Stimulated activated CD4-positive, alpha-beta T cell treated with anti-CD3 and anti-CD28 coated beads, Interleukin-1b, Interleukin-23, amount 100 ng/mL, for 1 hour (primary cell): ENCODE measurements at places on chromosomes 2 and 18.

DNA sequence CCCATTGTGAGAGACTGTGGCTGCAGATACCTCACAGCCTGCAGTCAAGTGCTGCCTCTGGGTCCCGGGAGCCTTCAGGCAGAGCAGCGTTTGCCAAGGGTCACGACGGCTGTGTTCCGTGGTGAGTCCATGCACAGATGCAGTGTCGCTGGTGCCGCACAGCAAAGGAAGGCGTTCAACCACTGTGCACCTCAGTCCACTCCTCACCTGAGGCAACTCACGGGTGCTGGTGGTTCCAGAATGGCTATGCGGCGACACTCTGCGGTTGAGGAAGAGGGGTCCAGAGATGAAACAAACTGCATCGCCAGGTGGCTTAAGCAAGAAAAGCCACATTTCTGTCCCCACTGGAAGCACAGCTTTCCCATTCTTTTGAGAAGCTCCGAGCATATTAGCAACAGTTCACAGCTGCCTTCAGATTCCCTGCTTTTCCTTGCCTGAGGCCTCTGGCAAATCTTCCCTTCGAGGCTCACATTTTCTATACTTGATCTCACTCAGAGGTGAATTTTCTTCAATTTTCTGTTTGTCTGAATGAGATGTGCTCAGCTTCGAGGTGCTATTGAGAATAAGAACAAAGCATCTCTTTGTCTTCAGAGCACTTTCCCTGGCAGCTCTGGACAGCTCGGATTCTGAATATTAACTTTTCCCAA, 208.8 kb upstream of the TWIST2 start:
- no peak for DNase-seq

- no peak for DNase-seq
These were observed 108.0 kb downstream of the CDH19 start for GRCh38 chr18:66495844-66496243.

DNA sequence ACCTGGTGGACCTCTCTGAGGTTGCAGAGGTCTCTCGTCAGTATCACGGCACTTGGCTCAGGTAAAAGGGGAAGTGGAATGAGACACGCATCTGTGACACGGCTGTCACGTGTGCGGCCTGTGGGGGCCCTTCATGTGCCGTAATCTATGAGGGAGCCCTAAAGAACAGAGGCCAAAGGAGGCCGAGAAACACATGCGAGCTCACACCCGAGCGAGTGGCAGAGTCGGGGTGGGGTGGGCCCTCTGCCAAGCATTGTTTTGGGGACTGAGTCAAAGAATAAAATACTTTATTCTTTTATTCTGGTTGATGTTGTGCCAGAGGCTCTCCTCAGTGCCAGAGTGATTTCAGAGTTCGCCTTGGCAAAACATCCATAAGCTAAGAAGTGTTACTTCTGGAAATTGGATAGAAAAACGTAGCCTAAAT, 43.3 kb downstream of the PLB1 start:
- DNase-seq = no peak

DNA sequence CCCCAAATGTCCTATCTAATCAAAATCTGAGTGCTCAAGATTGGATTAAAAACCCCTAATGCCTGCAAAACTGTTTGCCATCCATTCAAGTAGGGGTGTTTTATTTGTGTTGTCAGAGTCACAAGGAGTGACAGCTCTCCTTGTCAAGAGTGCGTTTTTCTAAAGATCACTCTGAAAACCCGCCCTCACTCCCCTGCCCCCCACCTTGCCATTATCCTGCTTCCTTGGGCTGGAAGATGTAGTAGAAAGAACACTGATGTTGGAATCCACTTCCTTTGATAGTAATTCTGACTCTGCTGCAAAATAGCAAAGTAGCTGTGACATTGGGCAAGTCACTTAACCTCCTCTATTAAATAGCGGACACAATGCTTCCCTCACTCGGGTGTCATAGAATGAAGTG, 155.6 kb downstream of the TSN start:
- no peak for DNase-seq

DNA sequence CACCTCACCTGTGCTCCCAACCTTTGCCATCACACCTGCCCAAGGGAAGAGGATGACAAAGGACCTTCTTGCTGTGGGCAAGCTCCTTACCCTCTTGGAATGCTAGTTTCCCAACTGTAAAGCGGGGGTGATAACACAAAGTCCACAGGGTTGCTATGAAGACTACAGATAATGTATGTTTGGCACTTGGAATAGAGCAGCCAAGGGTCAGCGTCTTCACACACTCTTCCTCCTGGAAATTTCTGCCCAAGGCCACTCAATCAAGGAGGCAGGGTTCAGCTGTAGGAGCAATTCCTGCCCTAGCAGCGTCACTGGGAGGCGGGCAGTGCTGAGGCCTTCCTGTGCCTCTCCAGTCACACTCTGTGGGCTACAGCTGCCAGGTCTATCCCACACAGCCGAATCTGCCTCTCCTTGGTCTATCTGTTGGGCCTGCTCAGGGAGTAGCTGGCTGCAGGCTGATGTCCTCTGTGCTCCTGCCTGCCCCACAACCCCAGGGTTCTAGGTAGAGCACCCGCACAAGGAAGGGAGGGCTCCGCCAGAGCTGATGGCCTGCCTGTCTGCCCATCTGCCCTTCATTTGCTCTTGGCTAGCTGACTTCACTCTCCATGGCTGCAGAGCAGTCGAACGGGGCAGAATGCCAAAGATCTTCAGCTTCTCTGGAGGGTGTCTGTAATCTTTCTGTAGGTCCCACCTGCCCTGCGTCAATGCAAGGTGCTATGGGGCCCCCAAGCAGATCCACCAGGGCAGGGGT, 91.9 kb downstream of the MRO start:
- DNase-seq = no peak

DNA sequence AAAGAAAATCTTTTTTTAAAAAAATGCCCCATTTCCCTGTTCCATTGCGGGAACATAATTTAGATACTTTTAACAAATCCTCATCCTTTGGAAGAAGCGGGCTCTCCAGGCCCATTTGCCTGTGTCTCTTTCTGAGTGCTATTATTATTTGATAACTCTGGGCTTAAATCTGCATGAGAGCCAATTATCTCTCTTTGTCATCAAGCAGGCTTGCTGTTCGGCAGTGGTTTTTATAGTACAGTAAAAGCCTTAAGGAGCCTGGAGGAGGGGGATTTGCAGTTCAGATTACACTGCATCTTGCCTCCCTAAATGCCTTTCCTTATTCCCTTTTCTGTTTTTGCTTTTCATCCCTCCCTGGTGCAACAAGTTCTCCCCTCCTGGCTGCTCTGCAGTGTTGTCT, 50.6 kb downstream of the CELF4 start:
- DNase-seq = no peak

- DNase-seq = no peak
These were observed 32.5 kb downstream of the IDH1 start for GRCh38 chr2:208222351-208222750.

DNA sequence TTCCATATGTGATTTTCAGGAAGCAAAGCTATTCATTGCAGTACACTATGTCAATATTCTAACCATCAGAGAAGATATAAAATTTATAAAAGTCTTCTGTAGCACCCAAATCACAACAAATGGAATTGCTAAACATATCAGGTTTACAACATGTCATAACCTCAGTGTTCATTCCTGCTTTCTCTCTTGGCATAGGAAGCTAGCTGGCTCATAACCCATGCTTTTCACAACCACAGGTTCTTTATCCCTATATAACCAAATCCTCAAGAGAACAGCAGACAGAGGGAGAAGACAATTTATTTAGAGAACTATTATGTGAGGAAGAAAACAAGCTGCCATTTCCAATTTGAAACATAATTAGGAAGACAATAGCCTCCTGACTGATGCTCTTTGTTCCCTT, 997.0 kb upstream of the ACVR2A start:
- DNase-seq = no peak

- no peak for DNase-seq
These were observed 107.0 kb downstream of the GALNT14 start for GRCh38 chr2:31031132-31031706.

DNA sequence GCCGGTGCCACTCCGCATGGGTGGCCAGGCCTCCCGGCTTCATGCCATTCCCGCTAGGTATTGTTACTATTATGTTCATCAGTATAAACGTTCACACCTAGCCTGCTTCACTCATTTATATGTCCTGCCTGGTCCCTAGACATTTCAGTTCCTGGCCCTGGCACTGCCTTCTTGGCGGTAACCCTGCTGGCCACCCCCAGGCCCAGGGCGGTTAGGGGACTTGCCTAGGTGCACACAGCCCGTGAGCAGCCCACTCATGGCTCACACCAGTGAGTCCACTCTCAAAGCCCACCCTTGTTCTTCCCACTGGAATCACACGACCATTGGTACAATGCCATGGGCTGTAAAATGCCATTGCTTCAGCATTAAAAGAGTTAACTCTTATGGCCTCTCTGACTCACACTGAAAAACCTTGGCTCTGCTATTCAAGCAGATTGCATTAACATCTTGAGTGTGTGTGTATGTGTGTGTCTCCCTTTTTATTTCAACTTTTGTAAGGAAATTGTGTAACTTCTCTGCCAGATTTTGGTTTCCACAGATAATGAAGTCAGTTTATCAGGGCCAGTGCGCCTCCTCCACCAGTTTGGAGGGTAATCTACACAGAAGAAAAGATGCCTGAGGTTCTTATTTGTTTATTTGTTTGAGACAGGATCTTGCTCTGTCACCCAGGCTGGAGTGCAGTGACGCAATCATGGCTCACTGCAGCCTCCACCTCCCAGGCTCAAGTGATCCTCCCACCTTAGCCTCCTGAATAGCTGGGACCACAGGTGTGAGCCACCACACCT, 74.2 kb downstream of the RAB31 start:
- no peak for DNase-seq

DNA sequence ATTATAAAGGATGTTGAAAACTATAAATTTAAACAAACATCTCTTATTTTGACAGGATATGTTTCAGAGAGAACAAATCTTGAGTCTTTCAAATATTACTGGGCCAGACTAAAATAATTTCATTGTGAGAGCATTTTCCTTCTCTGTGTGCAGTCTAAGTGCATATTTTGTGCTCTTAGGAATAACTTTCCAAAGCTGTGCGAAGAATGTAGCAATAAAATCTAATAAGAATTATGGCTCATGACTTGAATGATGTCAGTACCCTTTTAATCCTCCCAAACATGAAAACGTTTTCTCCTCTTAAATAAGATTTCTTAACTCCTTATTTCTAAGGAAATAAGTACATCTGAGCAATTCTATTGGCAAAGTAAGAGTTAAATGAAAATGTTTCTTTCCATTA, 76.2 kb upstream of the EFEMP1 start:
- DNase-seq = no peak

- no peak for DNase-seq
These were observed 264.7 kb upstream of the ID2 start for GRCh38 chr2:8416849-8417832.
